ENCODE measurements at places on chromosomes 12 and 14.
A peak's percentile ranks its signal among the peaks of the same experiment; 100 is the strongest.

GRCh38 chr12:116642106-116642505 lies 82.9 kb downstream of the MAP1LC3B2 start:
- no peaks in the 10 kb centered on the region for H3K4me1 ChIP-seq
- no peaks in the 10 kb centered on the region for H3K36me3 ChIP-seq
- DNase-seq: no peak
- peaks cover 14% of the 10 kb centered on the region for H3K27me3 ChIP-seq
- H3K4me3 ChIP-seq: no peak overlapping the region

- DNase-seq: no peak
- H3K36me3 ChIP-seq: no peaks in the 10 kb centered on the region
- no peaks in the 10 kb centered on the region for H3K27me3 ChIP-seq
- no peak overlapping the region for H3K4me3 ChIP-seq
Observed at GRCh38 chr14:68822132-68822651, 29.3 kb upstream of the ZFP36L1 start.

GRCh38 chr14:77681196-77682157 lies 26.3 kb downstream of the ALKBH1 start:
- no peak overlapping the region for H3K27ac ChIP-seq
- no peaks in the 10 kb centered on the region for H3K4me1 ChIP-seq
- peak; percentile 25 for DNase-seq
- peaks cover 48% of the 10 kb centered on the region for H3K36me3 ChIP-seq

DNA sequence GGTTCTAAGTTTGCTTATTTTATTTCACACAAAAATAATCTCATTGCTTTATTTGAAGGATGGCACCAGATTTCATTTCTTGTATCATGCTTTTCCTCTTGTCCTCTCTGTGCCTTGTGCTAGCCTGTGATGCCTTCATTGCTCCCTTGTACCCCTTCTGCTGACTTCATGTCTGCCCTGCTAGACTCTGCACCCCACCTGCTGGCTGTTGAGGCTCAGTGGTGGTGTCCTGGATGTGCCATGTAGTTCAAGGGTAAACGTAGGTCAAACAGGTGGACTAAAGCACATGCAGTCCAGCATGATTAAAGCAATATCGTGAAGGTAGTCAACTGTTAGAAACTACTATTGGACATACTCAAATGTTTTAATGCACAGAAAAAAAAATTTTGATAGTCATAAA lies 21.6 kb downstream of the MRPS35 start:
- no peak overlapping the region for H3K4me3 ChIP-seq
- H3K36me3 ChIP-seq: peaks cover 62% of the 10 kb centered on the region
- no peaks in the 10 kb centered on the region for H3K4me1 ChIP-seq
- no peak overlapping the region for H3K27ac ChIP-seq
- H3K27me3 ChIP-seq: no peaks in the 10 kb centered on the region

DNA sequence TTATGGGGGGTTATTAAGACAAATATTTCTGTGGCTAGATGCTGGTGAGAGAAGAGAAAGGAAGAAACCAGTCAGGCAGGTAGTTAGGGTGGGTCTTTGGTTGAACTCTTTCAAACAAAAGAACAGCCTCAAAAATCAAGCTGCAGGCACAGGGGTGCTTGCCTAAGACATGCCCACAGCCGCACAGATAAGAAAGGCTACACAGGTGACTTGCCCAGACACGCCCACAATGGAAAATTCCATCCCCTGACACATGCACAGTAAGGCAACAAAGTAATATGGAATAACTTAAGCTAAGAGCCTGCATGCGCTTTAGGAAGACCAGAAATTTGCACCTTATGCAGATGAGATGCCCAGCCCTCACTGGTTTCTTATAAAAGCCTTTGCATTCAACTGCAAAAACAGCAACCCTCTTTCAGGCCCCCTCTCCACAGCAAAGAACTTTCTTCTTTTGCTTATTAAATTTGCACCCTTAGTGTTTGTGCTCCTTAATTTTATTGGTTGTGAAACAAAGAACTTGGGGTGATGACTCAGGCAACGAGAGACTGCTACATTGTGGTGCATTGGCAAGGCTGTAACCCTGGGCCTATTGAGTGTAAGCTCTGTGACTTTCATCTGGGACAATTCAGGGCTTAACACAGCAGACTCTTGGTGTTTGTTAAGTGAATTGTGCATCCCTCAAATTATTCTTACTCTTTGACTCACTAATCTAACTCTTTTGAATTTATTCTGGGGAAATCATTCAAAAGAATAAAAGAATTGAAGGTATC lies 149.4 kb downstream of the RPAP3 start:
- H3K27me3 ChIP-seq: peaks cover 4% of the 10 kb centered on the region
- no peak for DNase-seq
- no peaks in the 10 kb centered on the region for H3K4me1 ChIP-seq
- no peaks in the 10 kb centered on the region for H3K36me3 ChIP-seq
